ENCODE measurements at places on chromosomes 11 and 22. TPM values are rescaled to one million over a fixed set of nuclear protein-coding genes. Genes with fewer than 3 reads are reported as not detected.

CD248 gene
- polyA plus RNA-seq, result 0.03 TPM

GRCh38 chr22:32628628-32629572 is 154.3 kb downstream of the FBXO7 start:
- no peak for DNase-seq

DNA sequence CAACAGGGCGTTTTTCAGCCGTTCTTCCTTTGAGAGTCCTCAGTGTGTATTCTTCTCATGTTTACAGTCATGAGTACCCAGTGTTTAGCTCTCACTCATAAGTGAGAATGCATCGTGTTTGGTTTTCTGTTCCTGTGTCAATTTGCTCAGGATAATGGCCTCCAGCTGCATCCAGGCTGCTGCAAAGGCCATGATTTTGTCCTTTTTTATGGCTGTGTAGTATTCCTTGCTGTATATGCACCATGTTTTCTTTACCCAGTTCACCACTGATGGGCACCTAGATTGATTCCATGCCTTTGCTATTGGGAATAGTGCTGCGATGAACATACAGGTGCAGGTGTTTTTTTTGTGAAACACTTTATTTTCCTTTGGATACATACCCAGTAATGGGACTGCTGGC is 23.5 kb downstream of the B3GAT1 start:
- no peak for DNase-seq

DNA sequence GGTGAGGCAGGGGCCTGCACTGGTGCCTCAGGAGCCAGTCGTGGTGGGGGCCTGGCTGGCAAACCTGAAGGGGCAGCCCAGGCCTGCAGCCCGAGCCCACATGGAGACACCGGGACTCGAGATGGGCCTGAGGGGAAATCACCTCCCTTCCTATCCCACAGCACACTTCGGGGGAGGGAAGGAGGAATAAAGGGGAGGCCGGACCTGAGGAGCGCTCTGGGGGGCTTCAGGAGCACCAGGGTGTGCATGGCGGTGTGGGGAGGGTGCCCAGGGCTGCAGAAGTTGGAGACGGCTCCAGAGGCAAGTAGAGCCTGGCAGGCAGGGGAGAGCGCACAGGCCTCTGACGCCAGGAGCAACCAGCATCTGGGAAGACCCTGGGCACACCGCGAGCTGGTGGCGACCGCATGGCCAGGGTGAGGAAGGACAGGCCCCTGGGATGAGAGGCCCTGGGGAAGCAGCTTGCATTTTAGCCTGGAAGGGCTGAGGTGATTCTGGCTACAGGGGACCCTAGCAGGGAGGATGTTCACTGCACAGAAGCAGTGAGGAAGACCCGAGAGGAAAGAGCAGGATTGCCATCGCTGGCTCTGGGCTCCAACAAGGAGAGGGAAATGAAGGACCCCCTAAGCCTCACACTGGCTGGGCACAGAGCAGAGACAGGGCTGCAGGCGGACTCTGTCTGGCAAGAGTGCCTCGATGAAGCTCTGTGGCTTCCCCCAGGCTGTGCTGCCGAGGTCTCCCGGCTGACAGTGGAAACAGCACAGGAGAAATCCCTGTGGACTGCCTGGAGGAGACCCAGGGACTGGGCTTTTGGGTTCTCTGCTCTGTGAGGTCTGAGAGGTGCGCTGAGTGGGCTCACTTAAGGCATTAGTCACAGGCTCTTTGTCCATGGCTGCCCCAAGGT is 457.7 kb downstream of the BRD1 start:
- no peak for DNase-seq

GRCh38 chr11:36450110-36450572 is 59.9 kb downstream of the TRAF6 start:
- no peak for DNase-seq

DNA sequence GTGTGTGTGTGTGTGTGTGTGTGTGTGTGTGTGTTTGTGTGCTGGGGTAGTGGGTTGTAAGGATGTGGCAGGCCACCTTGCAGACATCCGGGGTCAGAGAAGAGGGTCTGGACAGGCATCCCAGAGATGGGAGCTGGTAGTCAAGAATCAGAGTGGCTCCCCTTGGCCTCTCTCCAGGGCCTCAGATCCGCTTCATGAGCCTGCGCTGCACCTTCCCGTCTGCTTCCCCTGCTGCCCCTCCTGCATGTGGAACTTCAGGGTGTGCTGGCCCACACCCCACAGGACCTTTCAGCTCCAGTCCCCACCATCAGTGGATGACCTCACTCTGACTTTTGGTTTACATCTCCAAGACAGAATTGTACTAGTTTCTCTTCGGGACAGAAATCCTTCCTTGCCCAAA is 31.2 kb downstream of the TREH start:
- DNase-seq, result no peak

SOX6 gene
- 0.14 TPM for polyA plus RNA-seq

DNA sequence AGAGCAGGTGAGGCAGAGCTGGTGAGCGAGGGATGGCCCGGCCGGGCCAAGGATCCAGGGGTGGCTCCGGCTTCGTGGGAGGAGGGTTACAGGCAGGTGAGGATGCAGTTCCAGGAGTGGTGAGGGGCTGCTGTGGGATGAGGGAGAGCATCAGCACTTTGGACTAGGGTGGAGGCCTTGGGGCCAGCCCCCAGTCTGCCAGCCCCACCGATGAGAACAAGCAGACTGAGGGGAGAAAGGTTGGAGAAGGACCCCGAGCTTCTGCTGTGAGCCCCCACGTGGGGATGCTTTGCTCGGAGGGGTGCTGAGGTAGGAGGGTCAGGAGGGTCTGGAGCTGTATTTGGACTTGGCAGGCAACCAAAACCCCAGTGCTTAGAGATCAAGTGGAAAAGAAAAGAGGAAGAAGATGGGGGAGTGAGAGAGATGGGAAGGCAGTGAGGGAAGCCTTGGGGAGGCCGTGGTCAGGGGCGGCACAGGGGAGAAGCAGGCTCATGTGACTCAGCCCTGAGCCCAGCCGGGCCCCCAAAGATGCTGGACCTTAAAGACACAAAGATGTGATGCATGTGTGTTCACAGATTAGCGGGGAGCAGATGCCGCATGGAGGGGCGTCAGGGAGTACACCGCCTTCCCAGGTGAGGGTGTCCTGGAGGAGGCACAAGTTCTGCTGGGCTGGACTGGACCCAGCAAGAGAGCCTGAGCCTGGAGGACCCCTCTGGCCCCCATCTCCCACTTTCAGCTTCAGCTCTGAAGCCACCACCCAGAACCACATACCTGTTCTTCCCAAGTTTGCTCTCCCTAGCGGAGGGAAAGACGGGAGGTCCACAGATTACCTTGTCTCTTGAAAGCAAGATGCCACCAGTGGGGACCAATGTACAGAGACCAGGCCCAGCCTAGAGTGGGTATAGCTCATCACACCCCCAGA is 91.3 kb downstream of the CDKN1C start:
- no peak for DNase-seq

GRIA4 gene
- polyA plus RNA-seq, result not detected

Data from endothelial cell of umbilical vein (primary cell).